ENCODE measurements at places on chromosomes 3 and 15.

DNA sequence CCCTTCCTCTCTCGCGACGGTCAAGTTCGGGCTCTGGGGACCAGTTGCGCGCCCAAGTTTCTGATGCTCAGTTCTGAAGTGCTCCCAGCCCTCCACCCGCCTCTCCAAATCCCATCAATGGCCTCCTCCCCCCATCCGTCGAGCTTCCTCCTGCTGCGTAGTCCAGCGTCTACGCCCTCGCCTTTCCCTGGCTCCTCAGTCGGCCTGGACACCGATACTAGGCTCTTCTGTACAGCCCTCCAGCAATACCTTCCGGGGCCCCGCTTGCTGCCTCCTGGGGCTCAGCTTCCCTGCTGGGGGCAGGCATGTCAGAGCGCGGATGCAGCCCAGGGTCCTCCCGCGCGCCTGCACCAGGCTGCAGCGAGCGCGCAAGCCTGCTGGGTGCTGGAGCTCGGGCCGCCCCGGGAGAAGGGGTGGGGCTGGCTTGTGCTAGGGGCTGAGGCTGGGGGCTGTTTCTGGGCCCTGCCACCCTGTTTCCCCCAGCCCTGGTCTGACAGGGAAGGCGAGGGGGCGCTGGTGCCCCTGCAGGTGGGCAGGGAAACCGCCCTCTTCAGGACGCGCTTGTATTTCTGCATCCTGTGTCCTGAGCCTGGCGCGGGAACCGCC lies 353.3 kb upstream of the SUCLG2 start:
- no peak for DNase-seq

- DNase-seq = no peak
Measured at GRCh38 chr3:135487261-135487660, 478.3 kb upstream of the PPP2R3A start.

GRCh38 chr15:58070801-58071418 lies 5.4 kb upstream of the ALDH1A2 start:
- peak; percentile 43 for DNase-seq

DNA sequence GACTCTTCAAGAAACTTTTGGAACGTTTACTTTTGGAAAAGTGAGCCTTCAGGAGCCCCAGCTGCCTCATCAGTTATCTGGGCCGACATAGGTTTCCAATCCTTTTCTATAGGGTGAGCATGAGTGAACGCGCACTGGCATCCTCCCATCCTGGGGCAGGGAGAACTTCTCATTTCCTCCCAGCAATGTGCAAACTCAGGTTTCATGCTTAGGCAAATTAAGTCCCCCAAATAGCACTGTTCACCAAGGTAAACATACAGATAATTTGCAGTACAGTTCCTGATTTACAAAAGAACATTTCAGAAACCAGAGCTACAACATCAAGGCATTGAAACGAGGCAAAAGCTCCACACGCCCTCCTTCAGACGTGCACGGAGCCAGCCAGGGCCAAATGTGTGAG lies 333.5 kb upstream of the NR2E3 start:
- no peak for DNase-seq

DNA sequence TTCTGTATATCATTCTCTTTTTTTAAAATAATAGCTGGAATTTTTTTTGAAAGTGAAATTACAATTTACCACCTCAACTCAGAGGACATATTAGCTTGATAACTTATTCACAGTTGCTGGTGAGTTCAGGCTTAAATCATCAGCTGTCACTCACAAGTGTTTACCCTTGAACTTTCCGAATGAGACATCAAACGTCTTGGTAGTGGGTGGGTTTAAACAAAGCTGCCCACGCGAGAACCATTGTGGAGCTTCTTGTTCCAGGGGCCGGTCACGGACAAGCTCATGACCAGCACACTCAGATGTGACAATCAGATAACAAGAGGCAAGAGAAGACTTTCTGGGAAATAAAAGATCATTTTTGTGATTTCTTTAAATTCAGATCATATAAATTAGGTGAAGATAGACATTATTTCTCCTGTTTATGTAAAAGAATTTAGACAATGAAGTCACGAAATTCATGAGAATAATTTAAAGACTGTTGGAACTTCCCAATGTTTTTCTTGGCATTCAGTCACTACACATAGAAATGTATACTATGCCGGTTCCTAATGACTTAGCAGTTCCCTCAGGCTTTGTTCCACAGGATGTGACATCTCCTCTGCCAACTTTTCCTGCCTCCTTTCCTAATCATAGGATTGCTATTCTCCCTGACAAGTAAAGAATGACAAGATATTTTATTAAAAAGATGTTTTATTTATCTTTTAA lies 29.3 kb downstream of the BTD start:
- peak; percentile 35 for DNase-seq

DNA sequence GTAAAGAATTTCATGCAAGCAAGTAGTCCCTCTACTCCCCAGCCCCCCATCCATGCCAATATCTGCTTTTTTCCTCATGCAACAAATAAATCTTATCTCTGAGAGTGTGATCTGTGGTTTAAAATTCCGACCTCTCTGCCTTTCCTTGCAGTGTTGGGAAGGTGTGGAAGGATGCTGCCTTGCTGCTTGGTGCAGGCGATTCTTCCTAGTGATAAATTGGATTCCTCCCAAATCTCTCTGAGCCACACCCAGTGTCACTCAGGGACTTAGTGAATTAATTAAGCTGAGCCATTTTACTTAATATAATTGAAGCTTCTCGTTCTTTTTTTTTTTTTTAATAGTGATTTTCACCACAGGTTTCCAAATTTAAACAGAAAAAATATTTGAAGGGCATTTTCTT lies 3.4 kb downstream of the GAP43 start:
- peak; percentile 61 for DNase-seq

GRCh38 chr3:72630327-72630968 lies 217.8 kb downstream of the SHQ1 start:
- no peak for DNase-seq

GRCh38 chr3:59450946-59451763 lies 401.3 kb upstream of the CFAP20DC start:
- no peak for DNase-seq

DNA sequence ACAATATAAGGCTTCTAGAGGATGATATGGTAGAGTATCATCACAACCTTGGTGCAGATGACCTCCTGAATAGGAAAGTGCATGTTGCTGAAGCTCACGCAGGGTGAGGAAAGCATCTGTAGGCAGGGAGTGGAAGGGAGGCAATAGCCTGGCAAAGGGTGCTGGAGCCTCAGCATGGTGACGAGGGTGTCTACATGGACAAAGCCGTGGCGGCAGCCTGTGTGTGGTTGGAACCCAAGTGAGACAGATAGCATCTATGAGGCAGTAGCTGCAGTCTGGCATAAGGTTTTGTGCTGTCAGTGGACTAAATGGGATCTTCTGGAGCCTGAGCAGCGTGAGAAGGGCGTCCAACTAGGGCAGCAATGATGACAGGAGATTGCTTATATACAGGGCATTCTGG lies 132.5 kb downstream of the DLG1 start:
- peak; percentile 42 for DNase-seq

GRCh38 chr3:185934767-185935464 lies 2.9 kb downstream of the TRA2B start:
- DNase-seq = peak; percentile 19

GRCh38 chr3:147756476-147756875 lies 347.3 kb downstream of the ZIC1 start:
- no peak for DNase-seq

DNA sequence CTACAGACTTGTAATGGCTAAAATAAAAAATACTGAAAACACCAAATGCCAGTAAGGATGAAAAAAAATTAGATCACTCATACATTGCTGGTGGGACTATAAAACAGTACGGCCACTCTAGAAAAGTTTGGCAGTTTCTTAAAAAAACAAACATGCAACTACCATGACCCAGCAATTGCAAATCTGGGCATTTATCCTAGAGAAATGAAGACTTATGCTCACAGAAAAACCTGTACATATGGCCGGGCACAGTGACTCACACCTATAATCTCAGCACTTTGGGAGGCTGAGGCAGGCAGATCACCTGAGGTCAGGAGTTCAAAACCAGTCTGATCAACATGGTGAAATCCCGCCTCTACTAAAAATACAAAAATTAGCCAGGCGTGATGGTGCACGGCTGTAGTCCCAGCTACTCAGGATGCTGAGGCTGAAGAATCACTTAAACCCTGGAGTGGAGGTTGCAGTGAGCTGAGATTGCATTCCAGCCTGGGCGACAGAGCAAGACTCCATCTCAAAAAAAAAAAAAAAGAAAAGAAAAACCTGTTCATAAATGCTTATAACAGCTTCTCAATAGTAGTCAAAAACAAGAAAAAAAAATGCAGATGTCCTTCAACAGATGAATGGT lies 5.6 kb downstream of the TP53BP1 start:
- no peak for DNase-seq

DNA sequence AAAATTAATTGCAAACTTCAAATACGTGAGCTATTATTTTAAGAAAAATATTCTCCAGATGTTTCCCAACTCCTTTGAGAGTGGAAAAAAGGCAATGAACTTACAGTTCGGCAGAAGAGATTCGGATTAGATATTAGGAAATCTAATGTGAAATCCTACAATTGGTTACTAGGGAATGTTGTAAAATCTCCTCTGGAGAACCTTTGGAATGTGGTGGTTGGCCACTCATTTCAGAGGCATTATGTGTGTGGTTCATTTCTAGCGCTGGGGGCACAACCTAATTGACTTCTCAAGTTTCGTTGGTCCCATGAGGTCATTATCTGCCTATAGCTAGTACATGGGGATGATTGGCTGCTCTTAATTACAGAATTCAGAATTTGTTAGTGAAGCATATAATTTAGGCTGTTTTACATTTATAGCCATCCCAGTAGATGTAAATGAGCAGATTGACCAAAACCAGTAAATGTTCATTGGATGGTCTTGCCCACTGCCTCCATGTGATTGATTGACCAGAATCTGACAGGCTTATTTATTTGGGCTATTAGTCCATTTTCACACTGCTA lies 34.6 kb upstream of the CMSS1 start:
- no peak for DNase-seq

DNA sequence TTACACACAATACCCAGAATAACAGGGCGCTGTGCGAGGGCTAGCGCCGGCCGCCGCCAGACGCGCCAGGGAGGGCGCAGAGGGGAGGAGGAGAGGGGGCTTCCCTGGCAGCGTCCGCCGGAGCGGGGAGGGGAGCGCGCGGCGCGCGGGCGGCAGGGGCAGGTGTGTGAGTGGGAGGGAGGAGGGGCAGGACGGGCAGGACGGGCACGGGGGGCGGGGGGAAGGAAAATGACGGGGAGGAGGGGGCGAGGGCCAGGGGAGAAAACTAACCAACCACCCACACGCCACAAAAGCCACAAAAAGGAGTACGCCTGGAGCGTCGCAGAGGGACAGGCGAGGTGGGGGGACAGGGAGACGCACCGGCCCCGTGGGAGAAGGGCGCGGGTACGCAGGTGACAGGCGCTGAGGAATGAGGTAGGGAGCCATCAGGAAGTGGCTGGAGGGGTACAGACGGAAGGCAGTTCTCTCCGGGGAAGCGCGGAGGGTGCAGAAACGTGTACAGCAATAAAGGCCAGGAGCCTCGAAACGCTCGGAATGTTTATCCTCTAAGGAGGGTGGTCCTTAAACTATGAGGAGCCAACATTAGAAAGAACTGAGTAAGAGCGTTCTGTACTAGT lies 610 bp upstream of the SATB1 start:
- DNase-seq = peak; percentile 57

- no peak for DNase-seq
Measured at GRCh38 chr3:108110934-108111333, 20.1 kb upstream of the CD47 start.

GRCh38 chr3:53837331-53837730 lies 8.9 kb downstream of the CHDH start:
- no peak for DNase-seq

DNA sequence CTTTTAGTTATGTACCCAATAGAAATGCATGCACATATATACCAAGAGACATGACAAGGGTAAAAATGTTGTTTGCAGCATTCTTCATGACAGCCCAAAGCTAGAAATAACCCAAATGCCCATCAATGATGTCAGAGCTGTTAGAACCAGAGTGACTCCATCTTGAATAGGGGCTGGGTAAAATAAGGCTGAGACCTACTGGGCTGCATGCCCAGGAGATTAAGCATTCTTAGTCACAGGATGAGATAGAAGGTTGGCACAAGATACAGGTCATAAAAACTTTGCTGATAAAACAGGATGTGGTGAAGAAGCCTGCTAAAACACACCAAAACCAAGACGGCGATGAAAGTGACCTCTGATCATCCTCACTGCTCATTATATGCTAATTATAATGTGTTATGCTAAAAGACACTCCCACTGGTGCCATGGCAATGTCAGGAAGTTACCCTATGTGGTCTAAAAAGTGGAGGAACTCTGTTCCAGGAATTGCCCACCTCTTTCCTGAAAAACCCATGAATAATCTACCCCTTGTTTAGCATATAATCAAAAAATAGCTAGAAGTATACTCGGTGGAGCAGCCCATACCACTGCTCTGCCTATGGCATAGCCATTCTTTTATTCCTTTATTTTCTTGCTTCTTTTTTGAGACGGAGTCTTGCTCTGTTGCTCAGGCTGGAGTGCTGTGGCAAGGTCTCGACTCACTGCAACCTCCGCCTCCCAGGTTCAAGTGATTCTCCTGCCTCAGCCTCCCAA lies 32.9 kb downstream of the ZBTB11 start:
- no peak for DNase-seq

DNA sequence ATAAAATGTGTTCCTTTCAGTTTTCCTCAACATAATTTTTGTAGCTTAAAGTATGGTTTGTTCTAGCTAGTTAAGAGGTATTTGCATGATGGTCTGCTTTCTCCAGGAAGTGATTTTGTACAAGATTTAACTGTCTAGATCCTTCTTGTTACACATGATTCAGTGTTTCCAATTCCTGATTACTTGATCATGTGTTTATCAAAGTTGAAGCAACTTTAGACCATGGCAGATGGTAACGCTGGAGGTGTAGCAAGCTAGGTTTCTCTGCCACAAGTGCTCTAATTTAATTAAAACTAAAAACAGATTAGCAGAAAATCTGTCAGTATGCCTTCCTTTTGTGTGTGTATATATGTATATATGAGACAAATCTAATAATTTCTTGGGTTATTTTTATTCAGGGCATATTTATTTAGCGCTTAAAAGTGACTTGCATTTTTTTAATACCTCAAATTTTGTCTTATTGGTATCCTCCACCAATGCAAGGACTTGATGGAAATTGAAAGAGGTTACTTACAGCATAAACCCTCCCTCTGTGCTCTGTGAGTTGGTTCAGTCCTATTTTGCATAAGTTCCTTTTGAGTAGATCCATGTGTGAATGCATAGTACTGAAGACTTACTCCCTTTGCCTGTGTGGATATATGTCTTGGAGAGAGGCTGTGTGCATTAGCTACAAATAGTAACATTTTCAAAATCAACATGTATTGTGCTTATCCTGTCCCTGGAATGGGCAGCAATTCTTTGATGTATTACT lies 157.3 kb upstream of the CGNL1 start:
- DNase-seq = no peak

- DNase-seq = no peak
Measured at GRCh38 chr3:16346413-16347081, 81.5 kb downstream of the OXNAD1 start.

- no peak for DNase-seq
Measured at GRCh38 chr3:124605781-124606579, 124.3 kb upstream of the UMPS start.

DNA sequence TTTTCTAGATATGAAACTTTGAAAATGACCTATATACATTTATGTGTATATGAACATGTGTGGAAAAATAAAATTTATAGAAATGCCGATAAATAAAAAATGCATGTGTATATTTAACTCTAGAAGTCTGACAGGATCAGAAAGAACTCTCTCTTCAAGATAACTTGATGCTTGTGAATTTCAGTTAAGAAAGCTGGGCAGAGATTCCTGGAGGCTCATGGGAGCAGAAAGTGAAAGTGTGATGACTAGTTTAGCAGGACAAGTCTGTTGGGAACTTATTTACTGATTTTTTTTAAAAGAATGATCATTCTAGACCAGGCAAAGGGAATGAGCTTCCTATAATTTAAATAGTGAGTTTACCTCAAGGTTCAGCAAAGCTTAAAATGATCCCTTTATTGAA lies 81.5 kb upstream of the KCNAB1 start:
- DNase-seq = no peak

All from cerebellar cortex (tissue), 1 donor.